Right lung (tissue), 10 donors: ENCODE measurements at places on chromosomes 1 and 21.

- no peak for DNase-seq
These were observed 238.2 kb downstream of the NRIP1 start for GRCh38 chr21:14826630-14827029.

GRCh38 chr1:214146523-214146922 lies 134.4 kb upstream of the SMYD2 start:
- no peak for DNase-seq

GRCh38 chr1:39639305-39640130 lies at the start of gene HEYL:
TSS of gene HEYL (minus strand) at chr1:39639643. CDS start at chr1:39639625, 18 bp downstream.
- peak; percentile 54 for DNase-seq

DNA sequence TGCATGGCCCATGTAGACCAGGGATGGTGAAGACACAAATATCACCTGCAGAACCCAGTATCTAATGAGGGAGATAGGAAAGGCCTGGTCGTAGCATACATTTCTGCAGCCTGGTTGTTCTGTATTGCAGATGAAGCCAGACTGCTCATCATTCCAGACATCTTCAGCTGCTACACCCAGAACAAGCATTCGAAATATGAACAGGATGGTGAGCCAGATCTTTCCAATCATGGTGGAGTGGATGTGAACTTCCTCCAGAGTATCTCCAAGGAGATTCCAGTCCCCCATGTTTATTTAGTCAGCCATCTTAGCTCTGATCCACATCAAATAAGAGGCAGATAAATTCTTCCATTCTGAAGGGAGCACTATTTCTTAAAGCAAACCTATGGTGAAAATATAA lies 2.7 kb upstream of the MYCBP start:
- DNase-seq = no peak

- no peak for DNase-seq
These were observed 22.9 kb downstream of the MEF2D start for GRCh38 chr1:156477526-156478249.

DNA sequence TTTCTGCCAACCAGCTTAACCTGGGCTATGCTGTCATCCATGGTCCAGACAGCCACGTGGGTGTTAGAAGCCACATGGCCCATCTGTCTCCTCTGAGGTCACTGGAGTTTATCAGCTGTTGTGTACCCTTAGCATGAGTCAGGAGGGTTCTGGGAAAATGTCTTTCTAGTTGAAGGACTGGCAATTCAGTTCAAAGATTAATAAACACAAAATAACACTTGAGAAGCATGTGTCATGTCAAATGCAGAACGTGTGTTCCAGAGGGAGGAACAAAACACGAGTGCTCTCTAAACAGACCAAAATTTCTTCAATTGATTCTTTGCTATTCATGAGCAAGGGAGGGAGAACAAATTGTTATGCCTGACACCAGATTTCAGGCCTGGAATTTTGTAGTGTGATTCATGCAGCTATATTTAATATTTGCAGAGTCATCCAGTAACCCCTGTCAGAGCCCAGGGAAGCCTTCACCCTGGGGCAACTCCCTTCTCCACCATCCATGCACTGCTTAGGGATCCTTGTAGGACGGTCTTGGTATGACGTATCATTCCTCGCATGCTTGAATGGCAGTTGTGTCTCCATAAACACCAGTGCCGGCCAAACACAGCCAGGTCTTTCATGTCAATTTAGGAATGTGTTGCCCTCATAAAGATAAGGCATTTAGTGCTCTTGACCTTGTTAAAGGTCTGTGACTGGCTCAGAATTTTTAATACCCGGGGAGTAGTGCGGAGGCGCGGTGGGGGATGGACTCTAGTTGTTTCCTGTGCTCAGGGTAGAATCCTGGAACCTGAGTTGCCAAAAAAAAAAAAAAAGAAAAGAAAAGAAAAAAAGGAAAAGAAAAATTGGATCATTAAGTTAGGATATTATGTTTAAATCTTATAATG lies 27.7 kb upstream of the DYRK1A start:
- no peak for DNase-seq

GRCh38 chr1:230976825-230977747 lies 1.6 kb downstream of the TTC13 start:
- no peak for DNase-seq

DNA sequence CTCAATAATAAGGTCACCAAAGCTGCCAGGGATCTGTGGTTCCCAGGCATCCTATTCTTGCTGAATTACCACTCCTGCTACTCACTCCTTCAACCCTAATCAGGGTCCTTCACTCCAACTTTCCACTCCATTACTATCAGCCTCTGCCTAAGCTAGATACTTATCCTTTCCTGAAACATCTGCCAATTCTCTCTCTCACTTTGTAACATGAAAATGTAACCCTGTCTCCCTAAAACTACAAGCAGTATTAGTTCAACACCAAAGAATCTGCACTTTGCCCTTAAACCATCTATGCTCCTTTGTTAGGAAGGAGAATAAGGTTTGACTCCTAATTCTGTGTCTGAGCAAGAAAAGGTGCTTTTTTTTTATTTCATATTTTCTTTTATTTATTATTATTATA lies 15.5 kb upstream of the CXADR start:
- DNase-seq = no peak

DNA sequence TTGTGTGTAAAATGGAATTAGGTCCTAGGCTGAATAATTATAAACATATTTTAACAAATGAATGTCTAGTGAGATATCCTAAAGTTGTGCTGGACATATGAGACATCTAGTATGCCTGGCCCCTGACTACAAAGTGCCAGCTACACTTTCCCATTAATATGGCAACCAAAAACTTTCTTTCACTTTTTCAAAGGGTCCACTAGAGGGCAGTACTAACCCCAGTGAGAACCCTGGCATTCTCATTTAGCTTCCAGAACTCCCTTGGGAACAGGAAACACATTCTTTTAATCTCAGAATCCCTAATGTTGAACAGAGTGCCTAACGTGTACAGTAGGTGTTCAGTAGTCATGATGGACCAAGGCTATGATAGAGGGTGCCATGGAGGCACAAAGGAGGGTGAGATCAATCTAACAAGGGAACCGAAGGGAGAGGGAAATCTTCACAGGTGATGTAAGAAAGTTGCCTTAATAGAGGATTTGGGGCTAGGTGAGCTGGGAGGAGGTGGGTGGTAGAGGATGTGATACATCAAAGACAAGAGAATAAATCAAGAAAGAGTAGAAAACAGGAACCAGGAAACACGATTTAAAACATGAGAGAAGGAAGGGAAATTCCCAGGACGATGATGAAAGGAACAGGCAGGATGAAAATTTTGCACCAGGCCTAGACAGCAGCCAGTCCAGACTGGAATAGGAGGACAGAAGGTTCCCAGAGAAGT lies 41.6 kb downstream of the NSL1 start:
- DNase-seq = peak; percentile 62

- no peak for DNase-seq
These were observed 105.1 kb downstream of the LRIG2 start for GRCh38 chr1:113178106-113178505.
